ENCODE measurements at places on chromosomes 1 and 21.
A peak's percentile ranks its signal among the peaks of the same experiment; 100 is the strongest.

- no peak for DNase-seq
Observed at GRCh38 chr21:36656138-36656537, 42.8 kb upstream of the SIM2 start.

GRCh38 chr1:204940591-204940990, 69.9 kb downstream of the NFASC start:
- DNase-seq, result no peak

DNA sequence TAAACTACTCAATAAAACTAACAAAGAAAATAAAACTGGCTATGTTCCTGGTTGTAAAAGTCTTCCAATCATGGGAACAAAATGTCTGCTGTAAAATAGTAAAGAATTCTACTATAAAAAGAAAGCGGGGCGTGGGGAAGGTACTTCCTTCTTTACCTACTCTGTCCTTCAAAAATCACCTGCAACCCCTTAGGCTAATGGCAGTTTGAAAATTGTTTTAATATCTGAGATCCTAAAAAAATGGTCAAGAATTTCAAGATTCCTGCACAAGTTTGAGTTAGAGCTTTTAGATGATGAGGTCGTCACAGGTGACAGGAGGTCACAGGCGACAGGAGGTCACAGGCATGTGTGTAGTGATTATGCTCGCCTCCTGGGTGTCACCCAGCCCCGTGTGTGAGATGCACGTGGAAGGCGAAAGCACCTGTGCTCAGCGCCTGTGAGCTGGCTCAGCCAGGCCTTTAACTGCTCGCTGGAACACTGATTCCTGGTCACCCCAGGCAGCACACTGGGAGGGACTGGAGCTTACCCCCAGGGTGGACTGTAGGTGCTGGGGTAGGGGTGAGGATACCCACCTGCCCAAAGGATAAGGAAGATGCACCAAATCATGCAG, 18.6 kb upstream of the TMPRSS2 start:
- no peak for DNase-seq

DNA sequence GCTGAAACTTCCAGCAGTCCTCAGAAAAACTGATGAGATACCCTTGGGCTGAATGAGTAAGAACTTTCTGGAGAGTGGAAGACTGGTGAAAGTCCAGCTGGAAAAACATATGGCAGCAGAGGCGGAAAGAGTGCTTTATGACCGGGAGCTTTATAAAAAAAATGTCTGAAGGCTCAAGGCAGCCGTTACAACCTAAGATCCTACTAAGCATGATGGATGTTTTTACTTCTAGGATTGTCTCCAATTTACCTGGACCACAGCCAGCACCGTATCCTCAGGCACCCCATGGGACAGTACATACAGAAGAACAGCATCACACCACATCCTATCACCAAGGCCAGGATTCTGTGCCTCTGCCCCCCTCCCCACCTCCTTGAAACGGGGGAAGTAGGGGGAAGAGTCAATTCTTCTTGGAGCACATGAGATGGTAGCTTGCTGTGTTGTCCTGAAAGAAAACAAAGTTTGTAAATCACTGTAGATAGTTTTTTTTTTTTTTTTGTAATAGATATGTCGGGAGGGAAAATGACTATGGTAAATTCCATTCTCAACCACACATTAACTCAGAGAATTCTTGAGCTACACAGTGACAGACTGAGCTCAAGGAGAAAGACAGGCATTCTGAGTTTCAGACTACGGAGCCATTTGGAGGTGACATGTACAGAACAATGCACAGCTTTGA, 11.8 kb upstream of the IRF2BP2 start:
- DNase-seq, result no peak

DNA sequence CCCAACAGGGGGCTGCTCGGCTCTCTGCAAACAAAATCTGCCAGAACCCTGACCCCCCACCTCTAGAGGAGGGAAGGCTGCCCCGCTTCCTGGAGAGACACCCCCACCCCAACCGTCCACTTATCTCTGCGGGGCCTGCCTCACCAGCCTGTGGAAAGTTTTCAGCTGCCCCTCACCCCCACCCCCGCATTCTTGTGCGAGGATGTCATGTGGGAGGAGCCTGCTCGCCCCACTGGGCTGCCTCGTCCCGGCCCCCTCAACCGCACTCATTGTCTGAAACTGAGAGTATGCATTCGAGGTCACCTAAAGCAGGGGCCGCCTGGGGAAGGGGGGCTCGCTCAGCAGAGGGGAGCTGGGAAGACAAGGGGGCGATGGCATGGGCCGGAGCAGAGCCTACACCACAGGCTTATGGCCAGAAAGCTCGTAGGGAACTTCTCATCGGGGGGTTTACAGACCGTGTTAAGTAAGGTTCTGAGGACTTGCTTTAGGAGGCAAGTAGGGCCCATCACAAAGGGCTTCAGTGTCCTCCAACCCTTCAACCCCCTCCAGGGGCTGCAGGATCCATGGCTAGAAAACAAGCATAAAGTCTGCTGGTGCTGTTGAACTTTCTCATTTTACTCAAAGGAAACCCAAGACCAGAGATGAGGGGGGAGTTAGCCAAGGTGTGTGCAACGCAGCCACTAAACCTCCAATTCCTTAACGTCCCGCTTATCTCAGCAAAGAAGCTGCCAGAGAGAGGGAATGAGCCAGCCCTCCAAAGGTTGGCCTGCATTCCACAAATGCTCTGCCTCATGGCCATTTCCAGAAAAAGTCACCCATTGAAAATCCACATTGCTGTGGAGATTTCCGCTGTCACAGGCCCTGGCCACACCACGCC, 9.4 kb downstream of the EPHA2 start:
- DNase-seq, result no peak

GRCh38 chr1:113983391-113983790, 4.1 kb downstream of the OLFML3 start:
- DNase-seq, result no peak

GRCh38 chr1:29688471-29689365, 452.4 kb downstream of the PTPRU start:
- no peak for DNase-seq

- DNase-seq, result no peak
Observed at GRCh38 chr1:236753516-236753915, 41.6 kb upstream of the MTR start.

DNA sequence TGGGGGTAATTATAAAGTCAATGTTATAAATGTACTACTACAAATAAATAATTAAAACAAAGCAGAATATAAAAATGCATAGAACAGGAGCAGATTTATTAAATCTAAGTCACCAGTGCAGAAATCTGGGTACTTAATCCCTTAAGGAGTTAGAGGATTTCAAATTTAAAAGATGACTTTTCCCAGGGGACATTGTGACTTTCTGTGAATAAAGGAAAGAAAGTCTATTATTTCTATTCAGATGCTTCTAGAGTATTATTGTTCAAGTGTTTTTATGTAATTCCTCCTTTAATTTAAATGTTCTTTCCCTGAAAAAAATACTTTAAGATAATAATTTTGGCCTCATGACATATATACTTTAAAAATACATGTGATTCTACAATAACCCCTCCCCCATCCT, 43.4 kb downstream of the SYDE2 start:
- no peak for DNase-seq

- peak; percentile 63 for DNase-seq
Observed at GRCh38 chr1:27395441-27396195, 3.2 kb downstream of the GPR3 start.

GRCh38 chr1:245988393-245989078, 518.5 kb downstream of the SMYD3 start:
- DNase-seq, result no peak

GRCh38 chr21:46029186-46029924, 47.8 kb downstream of the COL6A1 start:
- no peak for DNase-seq

DNA sequence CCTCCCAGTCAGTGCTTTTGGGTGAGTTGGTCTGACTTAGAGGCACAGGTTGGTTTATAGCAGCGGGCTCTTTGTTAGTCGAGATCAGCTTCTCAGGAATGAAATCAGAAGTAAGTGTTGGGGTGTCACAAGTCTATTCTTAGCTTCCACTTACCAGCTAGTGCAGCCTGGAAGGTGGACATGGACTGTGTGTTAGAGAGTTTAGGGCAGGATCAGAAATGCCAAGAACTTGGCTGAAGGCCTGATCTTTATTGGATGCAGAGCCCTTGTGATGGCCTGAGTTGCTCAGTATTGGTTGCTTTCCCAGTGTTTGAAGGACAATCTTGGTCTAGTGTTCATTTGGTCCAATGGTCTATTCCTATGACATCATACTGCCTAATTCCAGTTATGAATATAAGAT, 377.0 kb upstream of the USP24 start:
- no peak for DNase-seq

DNA sequence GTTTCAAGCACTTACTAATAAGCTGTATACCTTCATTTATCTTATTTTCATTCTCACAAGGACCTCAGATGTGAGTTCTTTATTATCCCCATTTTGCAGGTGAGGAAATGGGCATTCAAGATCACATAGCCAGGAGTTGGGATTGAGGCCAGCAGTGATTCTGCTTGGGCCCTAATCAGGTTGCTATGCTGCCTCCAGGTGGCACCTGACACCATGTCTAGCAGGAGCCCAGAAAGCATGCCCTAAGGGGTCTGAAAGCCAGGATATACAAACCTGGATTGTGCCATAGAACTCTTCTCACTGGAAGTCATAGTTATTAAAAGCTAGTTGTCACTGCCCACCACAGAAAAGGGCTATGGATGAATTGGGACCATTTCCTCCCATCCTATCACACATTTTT, 61.1 kb downstream of the FYB2 start:
- no peak for DNase-seq

GRCh38 chr1:218718206-218718605, 373.1 kb downstream of the TGFB2 start:
- no peak for DNase-seq

GRCh38 chr1:222413991-222414549, 133.8 kb downstream of the HHIPL2 start:
- no peak for DNase-seq

All from CD8-positive, alpha-beta memory T cell (primary cell).